Midbrain (tissue), 1 donor: ENCODE measurements at places on chromosomes 16 and 17.

GRCh38 chr16:29995324-29995910 is at the start of gene HIRIP3:
Gene HIRIP3, minus strand, starts transcription at chr16:29995617. Its CDS starts 12 bp downstream, at chr16:29995605.
- peak; percentile 87 for DNase-seq

GRCh38 chr16:28193530-28194423 is 18.0 kb downstream of the XPO6 start:
- no peak for DNase-seq

DNA sequence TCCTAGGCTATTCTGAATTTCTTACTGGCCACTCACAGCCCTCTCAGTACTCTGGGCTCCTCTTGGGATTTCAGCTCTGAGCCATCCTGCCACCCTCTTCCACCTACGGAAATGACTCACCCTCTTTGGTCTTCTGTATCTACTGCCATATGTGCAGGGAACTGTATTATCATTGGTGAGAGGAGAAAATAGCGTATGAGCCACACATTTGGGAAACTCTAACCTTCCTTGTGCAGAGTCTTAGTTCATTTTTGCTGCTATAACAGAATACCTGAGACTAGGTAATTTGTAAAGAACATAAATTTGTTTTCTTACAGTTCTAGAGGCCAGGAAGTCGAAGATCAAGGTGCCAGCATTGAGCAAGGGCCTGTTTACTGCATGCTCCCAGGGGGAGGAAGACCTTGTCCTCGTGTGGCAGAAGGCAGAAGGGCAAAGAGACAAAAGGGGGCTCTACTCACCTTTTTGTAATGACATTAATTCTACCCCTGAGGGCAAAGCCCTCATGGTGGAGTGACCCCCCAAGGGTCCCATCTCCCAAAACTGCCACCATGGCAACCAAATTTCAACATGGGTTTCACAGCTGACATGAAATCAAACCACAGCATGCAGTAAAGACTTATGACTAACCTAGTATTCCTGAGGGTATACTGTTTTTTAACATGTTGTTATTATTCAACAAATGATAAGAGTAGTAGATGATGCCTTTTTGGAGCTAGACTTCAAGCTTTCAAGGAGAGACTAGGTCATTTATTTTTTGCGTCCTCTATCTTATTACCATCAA is 191.8 kb downstream of the PRKCA start:
- DNase-seq: no peak

GRCh38 chr17:73566905-73567782 is 77.1 kb downstream of the SDK2 start:
- DNase-seq: no peak

DNA sequence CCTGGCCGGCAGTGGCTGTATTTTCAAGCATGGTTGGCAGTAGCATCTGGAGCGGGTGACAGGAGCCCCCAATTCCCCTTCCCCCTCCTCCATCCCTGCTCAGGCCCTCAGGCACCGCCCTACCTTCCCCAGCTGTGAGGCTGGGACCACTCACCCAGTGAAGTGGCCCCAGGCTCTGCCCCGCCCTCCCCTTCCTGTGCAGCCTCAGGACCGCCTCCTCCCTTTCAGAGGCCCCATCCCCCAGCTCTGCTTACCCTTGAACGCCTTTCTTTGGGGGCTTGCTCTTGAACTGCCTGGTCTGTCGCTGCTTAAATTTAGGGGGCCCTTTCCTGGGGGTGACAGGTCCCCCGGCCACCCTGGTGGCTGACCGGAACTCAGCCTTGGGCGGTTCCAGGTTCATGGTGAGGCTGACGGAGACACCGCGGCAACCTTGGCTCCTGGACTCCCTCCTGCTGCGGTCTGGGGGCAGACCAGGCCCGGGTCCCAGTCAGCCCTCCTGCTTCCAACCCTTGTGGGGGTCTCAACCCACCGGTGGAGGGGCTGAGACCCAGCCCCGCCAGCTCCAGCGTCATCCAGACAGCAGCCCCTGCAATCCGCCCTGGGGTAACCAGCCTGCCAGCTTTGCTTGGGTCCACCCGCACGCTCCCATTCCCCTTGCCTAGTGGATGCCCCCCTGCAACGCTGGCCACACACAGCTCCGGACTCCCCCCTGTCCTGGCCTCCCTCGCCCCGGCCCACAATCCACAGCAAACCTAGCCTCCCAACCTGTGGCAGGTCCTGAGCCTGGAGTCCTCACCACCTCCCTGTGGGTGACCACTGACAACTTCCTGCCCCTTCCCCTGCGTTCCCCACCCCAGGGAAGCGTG is 3.2 kb downstream of the PDE6G start:
- DNase-seq: no peak
